ENCODE measurements at places on chromosomes 5 and 9. TPM values are rescaled to one million over a fixed set of nuclear protein-coding genes. Genes with fewer than 3 reads are reported as not detected.

DNA sequence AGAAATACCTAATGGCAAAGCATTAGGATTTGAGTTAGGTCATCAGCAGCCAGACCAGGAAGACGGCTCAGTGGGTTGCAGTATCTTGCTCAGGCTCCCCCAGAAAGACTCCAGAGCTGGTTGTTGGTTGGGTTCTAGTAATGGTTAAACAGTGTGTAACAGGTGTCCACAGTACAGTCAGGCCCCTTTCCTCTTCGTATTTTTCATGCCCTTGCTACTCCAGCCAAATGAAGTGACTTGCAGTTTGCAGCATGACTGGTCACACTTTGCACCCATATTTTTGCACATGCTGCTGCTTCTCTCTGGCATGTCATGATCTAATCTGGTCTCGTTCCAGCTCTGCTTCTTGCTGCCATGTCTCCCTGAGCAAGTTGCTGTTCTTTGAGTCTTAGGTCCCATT, 60.6 kb upstream of the TRPC7 start:
- H3K4me3 ChIP-seq = no peak overlapping the region
- H3K4me1 ChIP-seq = no peaks in the 10 kb centered on the region
- H3K36me3 ChIP-seq = no peaks in the 10 kb centered on the region
- DNase-seq = no peak
- no peak overlapping the region for H3K27ac ChIP-seq
- no peaks in the 10 kb centered on the region for H3K27me3 ChIP-seq

DNA sequence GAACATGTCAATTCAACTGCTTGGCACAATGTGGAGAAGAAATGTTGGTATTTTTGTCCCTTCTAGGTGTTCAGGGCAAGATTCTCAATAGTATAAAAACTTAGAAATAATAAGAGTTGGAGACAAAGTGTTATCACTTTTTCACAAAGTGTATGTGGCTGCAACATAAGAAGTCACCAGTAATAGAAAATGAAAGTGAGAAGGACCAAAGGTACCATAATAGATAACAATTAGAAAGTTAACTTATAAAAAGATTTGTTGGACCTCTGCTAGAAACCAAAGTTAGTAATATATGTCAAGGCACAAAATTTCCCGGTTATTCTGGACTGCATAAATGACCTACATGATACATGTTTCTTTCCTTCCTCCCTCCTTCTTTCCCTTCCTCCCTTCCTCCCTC, 1535.3 kb downstream of the EFNA5 start:
- H3K4me1 ChIP-seq = no peaks in the 10 kb centered on the region
- H3K4me3 ChIP-seq = no peak overlapping the region
- no peaks in the 10 kb centered on the region for H3K27me3 ChIP-seq
- no peak overlapping the region for H3K27ac ChIP-seq

DNA sequence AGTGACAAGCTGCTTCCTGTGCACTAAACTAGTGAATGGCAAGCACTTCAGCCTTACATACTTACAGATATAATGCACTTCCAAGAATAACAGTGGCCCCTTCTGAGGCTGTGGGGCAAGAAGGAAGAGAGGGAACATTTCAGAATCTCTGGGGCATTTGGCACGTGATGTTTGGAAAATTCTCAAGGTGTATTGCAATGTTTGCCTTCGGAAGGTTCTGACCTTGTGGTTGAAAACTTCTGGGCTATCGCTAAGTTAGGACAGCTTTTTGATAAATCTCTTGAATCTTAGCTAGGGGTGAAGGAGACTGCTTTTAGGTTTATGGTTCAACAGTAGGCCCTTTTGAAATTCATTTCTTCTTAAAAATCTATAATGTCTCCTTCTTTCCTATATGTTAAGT, 7.1 kb upstream of the FGF10 start:
- no peak for DNase-seq
- H3K4me3 ChIP-seq = no peak overlapping the region
- peaks cover 3% of the 10 kb centered on the region for H3K27me3 ChIP-seq
- no peaks in the 10 kb centered on the region for H3K36me3 ChIP-seq
- no peak overlapping the region for H3K27ac ChIP-seq

DNA sequence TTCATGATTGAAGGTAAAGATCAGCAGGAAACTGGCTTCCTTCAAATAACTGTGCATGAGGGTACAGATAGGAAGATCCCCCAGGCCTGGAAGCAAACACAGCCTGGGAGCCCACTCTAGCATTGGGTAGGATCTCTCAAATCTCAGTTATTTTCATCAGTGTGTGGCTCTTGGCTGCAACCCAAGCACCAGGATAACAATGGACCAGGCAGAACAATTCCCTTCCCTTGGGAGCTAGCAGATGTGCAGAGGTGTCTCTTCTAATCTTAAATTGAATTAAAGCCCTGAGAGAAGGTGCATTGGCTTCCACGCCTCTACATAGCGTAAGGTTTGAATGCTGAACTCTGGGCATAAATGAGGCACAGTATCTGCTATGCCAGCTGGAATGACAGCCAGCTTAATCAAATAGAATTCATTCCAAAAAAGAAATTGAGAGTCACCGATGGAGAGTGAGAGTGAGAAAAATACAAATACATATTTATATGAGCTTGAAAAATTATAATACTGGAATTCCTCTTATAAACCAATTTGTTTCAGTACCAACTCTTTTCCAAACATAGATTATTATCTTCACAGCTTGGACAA, 957.3 kb downstream of the CDH12 start:
- H3K36me3 ChIP-seq = no peaks in the 10 kb centered on the region
- H3K27me3 ChIP-seq = no peaks in the 10 kb centered on the region
- no peak overlapping the region for H3K27ac ChIP-seq
- H3K4me3 ChIP-seq = no peak overlapping the region
- DNase-seq = no peak
- no peaks in the 10 kb centered on the region for H3K4me1 ChIP-seq

DNA sequence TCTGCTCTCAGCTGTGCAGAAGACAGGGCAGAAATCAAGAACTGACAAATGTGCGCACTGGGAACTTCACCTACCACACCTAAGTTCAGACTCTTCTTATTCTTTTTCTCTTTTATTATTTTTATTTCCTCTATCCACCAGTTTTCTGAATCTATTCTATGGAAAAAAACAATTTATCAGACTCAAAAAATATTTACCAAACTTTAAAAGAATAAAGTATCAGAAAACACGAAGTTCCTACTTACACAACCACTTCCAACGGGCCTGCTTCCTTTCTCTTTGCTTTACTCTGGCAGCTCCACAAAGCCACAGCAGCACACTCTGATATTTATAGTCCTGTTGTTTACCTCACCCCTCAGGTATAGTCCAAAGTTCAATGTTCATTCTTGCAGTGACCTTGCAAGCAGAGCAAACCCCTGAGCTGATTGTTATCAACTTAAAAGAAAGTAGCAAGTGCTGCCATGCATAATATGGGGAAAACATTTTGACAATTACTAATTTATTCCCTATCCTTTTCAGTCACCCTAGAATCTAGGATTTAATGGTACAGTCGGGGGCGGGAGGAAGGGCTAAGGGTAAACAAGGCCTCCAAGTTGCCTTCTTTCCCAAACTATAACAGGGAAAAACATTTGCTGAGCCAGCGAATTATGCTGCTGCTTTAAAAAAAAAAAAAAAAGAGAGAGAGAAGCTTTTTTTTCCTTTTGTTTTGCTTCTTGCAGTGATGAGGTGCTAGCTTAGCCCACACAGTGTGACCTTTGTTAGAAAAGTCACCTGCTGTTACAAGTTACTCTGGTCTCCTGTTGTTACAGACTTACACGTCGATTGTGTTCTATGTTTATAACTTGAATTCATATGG, at the start of gene SELENOP:
Gene SELENOP, minus strand, starts transcription at position 302 of the 856 bp plus-strand sequence. CDS start 3,539 bp downstream, outside the sequence.
- H3K36me3 ChIP-seq = no peaks in the 10 kb centered on the region
- no peaks in the 10 kb centered on the region for H3K4me1 ChIP-seq
- H3K27ac ChIP-seq = peak within 1 kb of the TSS; percentile 34

DNA sequence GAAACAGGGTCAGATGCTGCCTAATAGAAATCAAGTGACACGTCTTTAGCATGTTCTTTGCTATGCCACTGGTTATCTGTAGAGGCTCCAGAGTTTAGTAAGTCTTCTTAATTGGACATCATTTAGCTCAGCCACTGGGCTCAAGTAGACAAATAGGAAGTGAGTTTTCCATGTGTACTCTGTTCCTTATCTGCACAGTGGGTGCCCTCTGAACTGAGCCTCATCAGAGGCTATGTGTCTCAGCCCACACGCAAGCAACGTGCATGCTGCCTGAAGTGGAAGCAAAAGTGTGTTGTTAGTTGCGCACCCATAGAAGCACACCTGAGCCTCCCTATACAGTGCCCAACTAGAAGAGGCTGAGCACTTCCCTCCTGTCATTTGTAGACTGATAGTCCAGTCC, 134.7 kb downstream of the SEMA5A start:
- H3K27ac ChIP-seq = no peak overlapping the region
- DNase-seq = no peak
- H3K4me1 ChIP-seq = no peaks in the 10 kb centered on the region
- no peak overlapping the region for H3K4me3 ChIP-seq
- H3K36me3 ChIP-seq = no peaks in the 10 kb centered on the region

GRCh38 chr5:78367318-78367991, 7.0 kb downstream of the SCAMP1 start:
- H3K27ac ChIP-seq = no peak overlapping the region
- DNase-seq = no peak
- H3K4me1 ChIP-seq = no peaks in the 10 kb centered on the region

DNA sequence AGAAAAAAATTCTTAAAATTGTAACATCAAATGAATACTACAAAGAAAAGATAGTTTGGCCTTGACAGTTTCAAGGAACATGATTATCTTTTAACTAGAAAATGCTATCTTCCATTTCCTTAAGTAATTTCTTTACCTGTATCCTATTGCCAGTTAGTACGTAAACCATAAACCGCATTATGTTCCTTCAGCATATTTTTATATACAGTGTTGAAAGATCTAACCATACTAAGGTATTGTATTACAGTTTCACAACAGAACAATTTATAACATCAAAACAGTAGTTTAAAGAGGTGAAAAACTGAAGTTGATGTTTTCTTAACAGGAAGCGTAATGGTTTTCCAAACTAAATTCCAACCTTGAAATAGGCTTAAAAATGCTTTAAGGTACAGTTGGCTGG, 45.1 kb downstream of the GLRX start:
- H3K27me3 ChIP-seq = no peaks in the 10 kb centered on the region
- no peak for DNase-seq
- no peak overlapping the region for H3K27ac ChIP-seq
- H3K4me3 ChIP-seq = no peak overlapping the region
- H3K36me3 ChIP-seq = no peaks in the 10 kb centered on the region

DNA sequence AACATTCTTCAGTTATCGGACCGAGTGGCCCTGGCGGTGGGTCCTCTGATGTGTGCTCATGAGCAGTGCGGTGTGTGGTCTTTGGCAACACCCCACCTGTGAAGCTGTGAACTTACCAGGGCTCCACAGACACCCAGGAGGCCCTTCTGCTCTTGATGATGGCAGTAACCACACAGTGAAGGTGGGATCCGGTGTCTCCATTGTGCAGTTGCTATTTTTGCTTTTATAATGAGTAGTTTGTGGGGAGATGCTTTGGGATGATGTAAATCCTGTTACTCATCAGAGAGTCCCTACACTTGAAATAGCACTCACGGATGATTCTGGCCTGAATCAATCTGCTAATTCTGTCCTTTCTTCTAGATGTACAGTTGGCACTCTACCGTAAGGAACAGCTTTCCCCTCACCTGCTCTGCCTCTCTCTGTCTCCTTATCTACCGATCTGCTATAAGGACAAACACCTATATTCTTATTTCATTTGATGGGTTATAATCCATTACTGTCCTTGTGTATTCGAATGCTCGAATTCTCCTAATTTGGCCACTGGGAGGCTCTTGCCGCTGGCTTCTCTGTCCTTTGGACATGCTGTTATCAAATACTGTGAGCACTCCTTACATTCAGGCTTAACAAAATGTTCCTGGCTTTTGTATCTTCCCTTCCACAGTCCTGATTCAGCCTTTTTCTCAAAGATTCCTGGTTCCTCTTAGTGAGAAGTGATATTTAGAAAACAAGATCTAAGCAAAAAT, 20.2 kb downstream of the ATPSCKMT start:
- no peaks in the 10 kb centered on the region for H3K27me3 ChIP-seq
- H3K36me3 ChIP-seq = peaks cover 11% of the 10 kb centered on the region
- no peak overlapping the region for H3K4me3 ChIP-seq
- DNase-seq = no peak

GRCh38 chr5:67066815-67067214, 129.8 kb downstream of the CD180 start:
- DNase-seq = no peak
- H3K27ac ChIP-seq = no peak overlapping the region
- H3K36me3 ChIP-seq = peaks cover 4% of the 10 kb centered on the region
- H3K27me3 ChIP-seq = no peaks in the 10 kb centered on the region

GRCh38 chr5:136190091-136190720, 2.8 kb downstream of the SMIM32 start:
- H3K27me3 ChIP-seq = peaks cover 36% of the 10 kb centered on the region
- H3K27ac ChIP-seq = no peak overlapping the region
- H3K36me3 ChIP-seq = no peaks in the 10 kb centered on the region
- H3K4me3 ChIP-seq = no peak overlapping the region
- no peaks in the 10 kb centered on the region for H3K4me1 ChIP-seq

DNA sequence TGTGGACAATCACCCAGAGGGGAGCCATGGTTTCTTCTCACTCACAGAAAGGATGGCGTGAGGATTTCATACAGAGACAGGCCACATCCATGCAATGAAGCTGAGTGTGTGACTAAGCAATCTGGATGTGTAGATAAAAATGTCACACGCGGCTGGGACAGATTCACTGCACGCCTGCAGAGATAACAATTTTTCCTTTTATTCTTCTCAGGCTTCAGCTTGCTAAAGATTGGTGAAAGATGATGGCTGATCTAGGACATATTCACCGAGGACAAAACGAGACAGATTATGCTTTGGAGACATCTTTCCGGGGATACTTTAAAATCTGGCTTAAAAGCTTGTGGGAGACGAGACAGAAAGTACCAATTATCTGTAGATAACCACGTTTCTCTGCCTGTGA, 313.9 kb upstream of the TRPC7 start:
- H3K36me3 ChIP-seq = no peaks in the 10 kb centered on the region
- H3K4me1 ChIP-seq = no peaks in the 10 kb centered on the region
- H3K27ac ChIP-seq = no peak overlapping the region

- H3K27me3 ChIP-seq = peaks cover 2% of the 10 kb centered on the region
- peaks cover 29% of the 10 kb centered on the region for H3K4me1 ChIP-seq
- peak overlapping the region; percentile 100 for H3K4me3 ChIP-seq
- peak; percentile 35 for DNase-seq
- peaks cover 44% of the 10 kb centered on the region for H3K36me3 ChIP-seq
- H3K27ac ChIP-seq = peak overlapping the region; percentile 98
Measured at GRCh38 chr9:33445389-33446239, 1.8 kb downstream of the AQP3 start.

GRCh38 chr5:83441747-83442146, 29.8 kb upstream of the VCAN start:
- H3K4me3 ChIP-seq = no peak overlapping the region
- no peaks in the 10 kb centered on the region for H3K27me3 ChIP-seq
- no peaks in the 10 kb centered on the region for H3K36me3 ChIP-seq
- H3K27ac ChIP-seq = no peak overlapping the region

- no peak overlapping the region for H3K4me3 ChIP-seq
- no peak for DNase-seq
- no peaks in the 10 kb centered on the region for H3K27me3 ChIP-seq
- no peak overlapping the region for H3K27ac ChIP-seq
- H3K4me1 ChIP-seq = peaks cover 2% of the 10 kb centered on the region
- H3K36me3 ChIP-seq = no peaks in the 10 kb centered on the region
Measured at GRCh38 chr9:134728801-134729495, 87.3 kb downstream of the COL5A1 start.

BSPRY gene
- 6.1 TPM for polyA plus RNA-seq

OBP2B gene
- polyA plus RNA-seq = 0.09 TPM

SLC6A7 gene
- 0.07 TPM for polyA plus RNA-seq

PCDHB14 gene
- polyA plus RNA-seq = 0.87 TPM

NR5A1 gene
- 0.46 TPM for polyA plus RNA-seq

JAKMIP2 gene
- polyA plus RNA-seq = 2.6 TPM

SHISAL2B gene
- 0.32 TPM for polyA plus RNA-seq

TAL2 gene
- 0.32 TPM for polyA plus RNA-seq

ANKRD55 gene
- 6.7 TPM for polyA plus RNA-seq

OR13C8 gene
- polyA plus RNA-seq = 0.02 TPM

C5orf34 gene
- 5.3 TPM for polyA plus RNA-seq

Data from thymus (tissue), 14 donors.